Adipose tissue (tissue), 3 donors: ENCODE measurements at places on chromosomes 1 and 21. TPM values are rescaled to one million over a fixed set of nuclear protein-coding genes. Genes with fewer than 3 reads are reported as not detected.

OR2L5 gene
- not detected for polyA plus RNA-seq

ALX3 gene
- 0.07 TPM for polyA plus RNA-seq

HAO2 gene
- polyA plus RNA-seq, result not detected

NUF2 gene
- polyA plus RNA-seq, result 0.90 TPM

C1orf115 gene
- polyA plus RNA-seq, result 12.3 TPM

ANGPTL1 gene
- polyA plus RNA-seq, result 22.5 TPM

LCE2B gene
- not detected for polyA plus RNA-seq

OR6N1 gene
- not detected for polyA plus RNA-seq
